Suprapubic skin (tissue), 4 donors: ENCODE measurements at places on chromosomes 1 and 21. TPM values are rescaled to one million over a fixed set of nuclear protein-coding genes. Genes with fewer than 3 reads are reported as not detected.

ARHGEF16 gene
- total RNA-seq, result 8.1 TPM

AMY2A gene
- not detected for total RNA-seq

CXADR gene
- total RNA-seq, result 103 TPM

OR2L8 gene
- not detected for total RNA-seq

APH1A gene
- total RNA-seq, result 127 TPM

MATN1 gene
- not detected for total RNA-seq

EXO1 gene
- total RNA-seq, result 0.91 TPM

GRCh38 chr1:46396441-46397398 lies 2.6 kb downstream of the FAAH start:
- H3K4me1 ChIP-seq, result peaks cover 39% of the 10 kb centered on the region
- H3K36me3 ChIP-seq, result no peaks in the 10 kb centered on the region
- no peak for DNase-seq
- no peaks in the 10 kb centered on the region for H3K27me3 ChIP-seq

- H3K27ac ChIP-seq, result no peak overlapping the region
- DNase-seq, result no peak
- no peak overlapping the region for H3K4me3 ChIP-seq
These were observed 1857.4 kb downstream of the NCAM2 start for GRCh38 chr21:22855581-22855980.

GRCh38 chr1:3817821-3818597 lies 21.7 kb upstream of the LRRC47 start:
- H3K27me3 ChIP-seq, result no peaks in the 10 kb centered on the region
- no peak overlapping the region for H3K4me3 ChIP-seq
- no peak for DNase-seq
- H3K27ac ChIP-seq, result no peak overlapping the region
- H3K4me1 ChIP-seq, result no peaks in the 10 kb centered on the region
- H3K36me3 ChIP-seq, result peaks cover 76% of the 10 kb centered on the region

DNA sequence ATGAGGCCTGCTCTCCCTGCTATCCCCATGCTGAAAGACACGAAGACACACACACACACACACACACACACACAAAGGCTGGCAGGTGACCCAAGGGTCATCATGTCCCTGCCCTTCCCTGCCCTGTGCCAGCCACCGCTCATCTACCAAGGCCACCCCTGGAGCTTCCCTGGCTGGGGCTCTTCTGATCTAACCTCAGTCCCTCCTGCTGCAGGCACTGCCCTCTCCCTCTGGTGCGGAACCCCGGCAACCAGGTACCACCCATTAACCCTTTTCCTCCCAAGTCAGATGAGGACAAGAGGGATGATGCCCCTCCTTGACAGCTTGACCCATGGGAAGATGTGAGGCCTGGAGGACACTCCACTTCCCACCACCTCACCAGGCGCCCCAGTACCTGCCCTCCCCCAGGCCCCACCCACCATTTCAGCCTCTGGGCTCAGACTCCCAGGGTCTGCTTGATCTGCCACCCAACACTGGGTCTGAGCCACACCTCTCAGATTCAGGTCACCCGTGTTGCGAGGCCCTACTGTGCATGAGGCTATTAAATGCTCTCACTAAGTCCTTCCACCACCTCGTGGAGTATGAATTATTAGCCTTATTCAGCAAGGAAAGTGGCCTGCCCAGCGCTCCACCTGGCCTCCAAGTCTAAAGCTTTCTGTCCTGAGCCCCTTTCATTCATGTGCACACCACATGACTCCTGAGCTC lies 2.5 kb downstream of the SDC3 start:
- H3K27me3 ChIP-seq, result no peaks in the 10 kb centered on the region
- no peak overlapping the region for H3K27ac ChIP-seq
- H3K4me1 ChIP-seq, result peaks cover 38% of the 10 kb centered on the region
- DNase-seq, result peak; percentile 56
- H3K4me3 ChIP-seq, result no peak overlapping the region
- no peaks in the 10 kb centered on the region for H3K36me3 ChIP-seq

GRCh38 chr1:41583658-41584547 lies 99.4 kb upstream of the EDN2 start:
- no peak overlapping the region for H3K27ac ChIP-seq
- H3K36me3 ChIP-seq, result peaks cover 15% of the 10 kb centered on the region
- no peaks in the 10 kb centered on the region for H3K27me3 ChIP-seq
- H3K4me3 ChIP-seq, result no peak overlapping the region
- no peak for DNase-seq

- DNase-seq, result no peak
- no peak overlapping the region for H3K4me3 ChIP-seq
- no peaks in the 10 kb centered on the region for H3K36me3 ChIP-seq
- no peak overlapping the region for H3K27ac ChIP-seq
- H3K27me3 ChIP-seq, result no peaks in the 10 kb centered on the region
- peaks cover 39% of the 10 kb centered on the region for H3K4me1 ChIP-seq
These were observed 39.0 kb downstream of the SLC44A3 start for GRCh38 chr1:94859174-94859573.
